CD8-positive, alpha-beta T cell (primary cell): ENCODE measurements at places on chromosomes 6 and 20.

DNA sequence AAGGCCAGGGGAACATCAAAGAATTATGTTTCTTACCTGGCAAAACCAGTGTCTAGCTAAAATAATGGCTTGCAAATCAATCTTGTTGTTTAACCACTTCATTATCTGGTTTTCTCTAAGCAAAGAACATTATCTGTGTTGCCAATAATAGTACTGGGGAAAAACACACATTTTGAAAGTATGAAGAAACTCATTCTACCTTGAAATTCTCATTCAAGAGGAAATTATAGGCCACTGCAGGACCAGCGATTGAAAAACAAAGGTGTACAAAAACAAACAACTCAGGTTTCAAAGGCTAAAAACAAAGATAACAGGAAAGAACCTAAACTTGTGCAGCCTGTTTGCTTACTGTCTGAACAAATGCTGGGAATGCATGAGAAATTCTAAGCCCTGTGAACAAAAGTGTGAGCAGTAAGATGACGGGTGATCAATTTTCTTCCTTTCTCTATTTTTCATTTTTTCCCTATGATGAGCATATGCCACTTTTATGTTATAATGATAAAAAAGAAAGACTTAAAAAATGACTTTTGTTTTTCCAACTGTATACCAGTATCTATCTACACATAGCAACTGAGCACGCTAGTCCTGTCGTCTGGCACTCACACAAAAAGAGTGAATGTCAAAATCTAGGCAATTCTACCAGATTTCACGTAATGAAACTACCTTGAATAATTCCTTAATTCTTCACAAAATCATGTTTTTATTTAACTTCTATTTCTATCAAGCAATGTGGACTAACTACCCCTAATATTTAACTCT lies 117.9 kb downstream of the SGK1 start:
- no peak for DNase-seq

DNA sequence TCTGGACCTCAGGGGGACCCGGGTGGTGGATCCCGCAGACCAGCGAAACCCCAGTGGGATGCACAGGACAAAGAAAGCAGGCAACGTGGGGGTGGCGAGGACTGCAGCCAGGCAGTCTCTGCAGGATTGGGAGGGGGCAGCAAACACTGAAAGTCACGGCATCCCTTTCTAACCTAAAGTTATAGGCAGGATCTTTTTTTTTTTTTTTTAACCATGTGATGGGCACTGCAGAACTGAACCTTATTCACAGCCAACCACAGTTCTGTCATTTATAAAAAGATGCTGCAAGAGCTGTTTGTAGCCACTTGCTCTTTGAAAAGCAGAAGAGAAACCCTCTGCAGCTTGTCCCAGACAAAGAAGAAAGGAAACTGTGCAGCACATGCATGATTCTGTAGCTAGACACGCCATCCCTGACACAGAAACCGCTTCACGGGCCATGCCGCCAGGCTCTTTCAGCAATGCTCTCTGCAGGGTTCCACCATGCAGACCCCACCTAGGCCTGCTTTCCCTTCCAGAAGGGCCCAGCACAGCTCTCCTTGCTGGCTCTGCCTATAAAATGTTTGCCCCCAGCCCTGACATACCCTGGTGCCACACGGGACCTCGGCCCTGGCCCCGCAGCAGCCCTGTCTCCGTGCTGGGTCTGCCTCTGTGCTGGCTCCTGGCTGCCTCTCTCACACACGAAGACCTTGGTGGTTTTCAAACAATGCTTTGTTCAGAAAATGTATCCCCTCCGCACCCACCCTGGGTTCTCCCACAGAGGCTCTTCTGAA lies 70.8 kb downstream of the PYGB start:
- DNase-seq = no peak

DNA sequence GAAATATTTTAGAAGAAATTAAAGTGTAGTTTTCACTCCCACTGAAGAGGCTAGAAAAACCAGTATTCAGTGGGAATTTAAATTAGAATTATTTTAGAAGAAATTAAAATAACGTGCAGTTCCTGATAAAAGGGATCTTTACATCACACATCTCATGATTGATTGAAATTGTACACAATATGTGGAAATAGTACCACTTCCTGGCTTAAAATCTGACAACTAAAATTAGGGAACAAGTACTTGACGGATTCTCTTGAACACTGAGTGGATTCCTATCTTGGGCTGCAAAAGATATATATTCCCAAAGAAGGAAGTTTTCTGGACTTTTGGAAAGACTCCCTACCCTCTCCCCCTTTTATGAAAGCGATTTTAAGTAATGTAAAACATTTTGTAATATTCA lies 14.6 kb upstream of the MTCL3 start:
- DNase-seq = no peak

DNA sequence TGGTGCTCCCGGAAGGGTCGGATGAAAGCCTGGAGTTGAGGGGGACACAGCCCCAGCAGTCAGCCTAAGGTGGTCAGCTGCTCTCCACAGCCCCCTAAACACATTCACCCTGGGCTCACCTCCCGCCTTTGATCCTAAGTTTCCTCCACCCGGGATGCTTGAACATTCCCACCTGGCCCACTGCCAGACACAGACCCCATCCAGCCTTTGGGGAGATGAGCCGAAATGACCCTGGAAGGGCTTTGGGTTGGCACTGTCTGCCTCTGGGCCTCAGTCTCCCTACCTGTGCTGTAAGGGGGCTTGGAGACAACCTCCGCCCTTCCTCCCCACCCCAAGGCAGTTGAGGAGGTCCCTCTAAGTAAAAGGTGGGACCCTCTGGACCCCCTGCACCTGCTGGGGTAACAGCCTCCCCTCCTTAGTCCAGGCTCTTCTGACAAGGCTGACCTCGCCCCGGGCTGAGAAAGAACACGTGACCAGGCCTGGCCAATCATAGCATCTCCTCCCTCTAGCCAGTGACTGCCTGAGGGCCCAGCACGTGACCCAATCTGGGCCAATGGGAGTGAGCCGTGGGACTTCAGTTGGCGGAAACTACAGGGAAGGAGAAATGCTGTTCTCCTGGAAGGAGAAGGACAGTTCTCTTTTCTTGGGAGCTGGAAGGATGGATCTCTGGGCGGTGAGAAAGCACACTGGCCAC lies 16.9 kb upstream of the UBE2V1 start:
- no peak for DNase-seq

- DNase-seq = no peak
These were observed 223.0 kb upstream of the SYNCRIP start for GRCh38 chr6:85865420-85866369.

DNA sequence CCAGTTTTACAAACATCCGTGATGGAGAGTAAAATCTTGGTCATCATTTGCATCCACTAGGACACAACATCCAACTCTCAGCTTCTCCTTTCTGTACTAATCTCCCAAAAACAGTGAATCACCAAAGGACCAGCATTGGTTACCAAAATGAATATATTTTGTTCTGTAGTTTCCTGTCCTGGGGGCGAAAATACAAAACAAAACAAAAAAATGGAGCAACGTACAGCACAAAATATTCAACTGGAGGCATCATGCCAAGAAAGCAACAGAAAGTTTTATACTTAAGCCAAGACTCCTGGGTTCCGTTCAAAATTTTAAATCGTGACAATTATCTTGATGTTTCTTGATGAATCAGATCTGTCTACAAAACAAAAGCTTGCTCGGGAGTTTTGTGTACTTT lies 126.6 kb upstream of the CCDC28A start:
- DNase-seq = no peak

DNA sequence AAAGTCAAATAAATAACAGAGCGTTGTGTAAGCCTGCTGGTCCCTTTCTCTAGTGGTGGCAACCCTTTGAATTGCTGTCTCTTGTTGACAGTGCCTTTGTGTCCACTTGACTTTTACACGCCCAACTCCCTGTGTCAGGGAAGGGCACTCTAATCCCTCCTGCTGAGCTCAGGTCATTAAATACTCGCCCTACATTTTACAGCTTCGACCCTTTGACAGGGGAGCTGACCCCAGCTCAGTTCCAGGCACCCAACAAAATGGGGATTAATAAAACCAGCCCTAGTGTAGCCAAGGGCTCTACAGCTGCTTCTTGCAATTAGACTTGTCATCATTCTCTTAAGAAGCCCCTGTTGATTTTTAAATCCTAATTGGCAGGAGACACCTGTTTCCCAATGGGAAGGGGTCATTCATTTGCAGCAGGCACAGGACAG lies 308.2 kb downstream of the EYA4 start:
- DNase-seq = no peak

- no peak for DNase-seq
These were observed 17.0 kb downstream of the MAPK13 start for GRCh38 chr6:36147294-36147693.

- no peak for DNase-seq
These were observed 132.9 kb downstream of the PRDM13 start for GRCh38 chr6:99739526-99739925.

DNA sequence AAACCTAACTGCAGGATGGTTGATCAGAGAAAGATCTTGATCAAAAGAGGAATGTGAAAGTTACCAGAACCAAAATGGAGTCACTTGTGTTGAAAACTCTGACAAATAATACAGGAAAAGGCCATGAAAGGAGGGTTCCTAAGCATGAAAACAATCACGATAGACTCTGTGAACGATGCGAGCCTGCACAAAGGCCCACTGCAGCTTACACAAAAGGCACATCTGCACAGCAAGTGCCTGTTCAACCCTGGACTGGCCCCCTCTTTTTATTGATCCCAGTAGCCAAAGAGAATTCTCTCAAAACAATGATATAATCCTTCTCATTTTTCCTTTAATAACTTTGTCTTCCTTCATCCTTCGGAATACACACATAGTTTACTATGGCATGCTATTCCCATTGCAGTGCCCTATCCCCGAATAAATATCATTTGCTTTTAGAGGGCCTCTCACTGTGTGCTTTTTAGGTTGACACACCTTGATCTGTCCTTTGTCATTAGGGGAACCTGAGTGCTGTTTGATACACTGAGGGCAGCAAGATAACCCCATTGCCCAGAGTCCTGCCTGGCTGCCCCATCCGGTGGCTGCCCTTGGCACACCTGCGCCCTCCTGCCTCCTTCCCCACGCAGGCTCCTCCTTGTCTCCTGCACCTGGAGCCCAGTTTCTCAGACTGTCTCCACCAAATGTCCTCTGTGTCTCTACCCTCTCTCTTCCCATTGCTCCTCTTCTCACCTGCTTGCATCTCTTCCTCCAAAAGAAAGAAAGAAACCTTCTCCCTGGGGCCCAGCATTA lies 98.3 kb upstream of the FRMD1 start:
- DNase-seq = no peak

DNA sequence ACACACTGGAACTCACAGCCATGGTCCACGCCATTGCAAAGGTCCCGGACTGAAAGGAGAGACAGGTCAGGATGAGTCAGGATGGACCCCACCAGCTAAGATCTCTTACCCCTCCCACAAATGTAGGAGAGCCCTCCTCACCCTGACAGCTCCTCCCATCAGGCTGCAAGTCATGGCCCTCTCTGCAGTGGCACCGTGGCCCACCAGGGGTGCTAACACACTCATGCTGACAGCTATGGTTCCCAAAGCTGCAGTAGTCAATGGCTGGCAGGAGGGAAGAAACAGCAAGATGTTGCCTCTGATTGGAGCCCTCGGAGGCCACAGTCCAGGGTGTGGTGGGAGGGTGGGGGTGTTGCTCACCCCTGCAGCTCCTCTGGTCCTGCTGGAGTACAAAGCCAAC lies 5.7 kb upstream of the RBPJL start:
- no peak for DNase-seq

DNA sequence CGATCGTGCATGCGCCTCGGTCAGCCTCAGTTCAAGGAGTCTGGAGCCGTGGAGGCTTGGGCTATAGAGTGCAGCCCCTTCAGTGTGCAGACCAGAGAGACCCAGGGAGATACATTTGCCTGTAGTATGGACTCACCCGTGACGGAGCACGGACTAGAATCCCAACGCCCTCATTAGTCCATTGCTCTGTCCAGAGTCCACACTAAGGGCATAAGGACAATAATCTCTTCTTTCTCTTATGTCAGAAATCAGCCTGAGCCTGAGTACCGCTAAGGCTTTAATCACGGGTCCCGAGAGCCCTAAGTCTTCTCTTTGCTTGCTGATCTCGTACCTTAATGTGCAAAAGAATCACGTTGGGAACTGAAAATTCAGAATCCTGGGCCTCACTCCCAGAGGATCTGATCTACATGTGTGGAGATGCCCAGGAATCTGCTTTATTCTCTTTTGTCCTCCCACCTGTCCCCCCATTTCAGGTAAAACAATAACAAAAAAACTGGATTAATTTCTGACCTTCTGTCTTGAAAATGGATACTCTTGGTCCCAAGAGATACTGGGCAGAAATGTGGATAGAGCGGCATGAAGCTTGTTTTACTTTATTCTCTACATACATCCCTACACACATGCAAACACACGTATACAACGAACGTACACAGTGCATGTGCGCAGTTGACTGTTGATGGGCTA lies 671 bp downstream of the BPHL start:
- DNase-seq = peak; percentile 21

DNA sequence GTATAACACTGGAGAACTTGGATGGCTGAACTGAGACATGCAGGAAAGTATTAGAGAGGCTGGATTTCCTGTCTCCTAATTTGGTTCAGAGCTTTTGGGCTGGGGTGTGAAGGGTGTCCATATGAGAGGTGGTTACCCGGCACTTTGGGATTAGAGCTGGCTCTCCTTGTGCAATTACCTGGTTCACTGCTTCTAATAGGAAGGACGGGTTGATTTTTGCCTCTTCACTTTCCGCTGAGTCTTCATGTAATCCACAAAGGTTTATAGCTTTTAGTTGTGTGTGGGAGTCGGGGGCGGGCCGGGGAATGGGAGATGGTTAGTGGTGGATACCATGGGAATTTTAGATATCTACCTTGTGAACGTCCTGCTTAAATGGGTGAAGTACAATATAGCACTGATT lies 151.5 kb downstream of the BTBD3 start:
- DNase-seq = no peak

DNA sequence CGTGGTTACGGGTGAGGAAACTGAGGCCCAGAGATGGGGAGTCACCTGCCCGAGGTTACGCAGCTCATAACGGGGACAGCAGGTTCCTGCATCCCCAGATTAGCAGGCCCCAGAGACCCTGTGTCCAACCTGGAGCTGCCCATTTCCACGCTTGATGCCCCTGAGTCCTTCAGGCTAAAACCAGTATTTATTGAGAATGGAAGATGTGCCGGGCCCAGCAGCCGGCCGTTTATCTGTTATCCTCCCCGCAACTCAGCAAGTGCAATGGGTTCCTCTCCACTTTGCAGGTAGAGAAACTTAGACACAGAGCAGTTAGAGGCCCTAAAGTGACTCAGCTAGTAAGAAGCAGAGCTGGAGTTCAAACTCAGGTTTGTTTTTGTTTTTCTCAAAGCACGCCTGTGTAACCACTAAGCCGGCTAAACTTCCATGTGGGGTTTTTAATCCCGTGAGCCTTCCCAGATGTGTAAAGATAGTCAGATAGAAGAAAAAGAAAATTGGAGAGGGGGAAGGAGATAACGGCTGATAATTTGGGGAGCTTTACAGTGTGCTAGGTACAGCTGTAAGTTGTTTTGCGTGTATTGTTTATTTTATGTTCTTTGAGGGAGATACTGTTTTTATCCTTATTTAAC lies 775 bp downstream of the PFDN4 start:
- DNase-seq = no peak

- DNase-seq = no peak
These were observed 327.2 kb downstream of the HTR1B start for GRCh38 chr6:77136086-77136485.
